ENCODE measurements at places on chromosomes 4 and X. TPM values are rescaled to one million over a fixed set of nuclear protein-coding genes. Genes with fewer than 3 reads are reported as not detected.

- no peak for DNase-seq
These were observed 79.9 kb downstream of the MTMR1 start for GRCh38 chrX:150773117-150773516.

- no peak for DNase-seq
These were observed 136.1 kb downstream of the SNCA start for GRCh38 chr4:89700766-89701423.

- no peak for DNase-seq
These were observed 17.9 kb upstream of the CXCL11 start for GRCh38 chr4:76053730-76054129.

ZFP42 gene
- not detected for polyA plus RNA-seq

HSPA4L gene
- 1.2 TPM for polyA plus RNA-seq

MAOB gene
- 24.7 TPM for polyA plus RNA-seq

All from heart right ventricle (tissue), 16 donors.